ENCODE measurements at places on chromosomes 12 and 14. TPM values are rescaled to one million over a fixed set of nuclear protein-coding genes. Genes with fewer than 3 reads are reported as not detected.

ANKLE2 gene
- 61.6 TPM for total RNA-seq

DNA sequence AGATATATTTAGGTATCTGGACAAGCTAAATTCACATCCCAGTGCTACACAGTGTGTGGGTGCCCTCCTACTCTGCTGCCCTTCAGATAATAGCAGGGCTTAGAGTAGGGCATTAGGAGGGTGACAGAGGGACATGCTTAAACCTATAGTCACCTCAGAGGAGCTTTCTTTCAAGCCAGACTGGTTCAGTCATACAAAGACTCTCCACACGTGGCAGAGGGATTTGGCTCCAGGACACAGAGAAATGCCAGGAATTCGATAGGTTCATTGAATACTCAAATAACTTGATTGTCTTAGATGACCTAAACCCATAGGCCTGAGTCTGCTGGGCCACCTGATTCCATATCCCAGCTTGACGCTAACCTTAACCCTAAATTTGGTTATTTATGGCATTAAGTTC, 163.5 kb downstream of the TPH2 start:
- H3K27ac ChIP-seq: no peak overlapping the region
- H3K4me3 ChIP-seq: no peak overlapping the region
- no peaks in the 10 kb centered on the region for H3K36me3 ChIP-seq
- H3K27me3 ChIP-seq: no peaks in the 10 kb centered on the region
- DNase-seq: no peak

DNA sequence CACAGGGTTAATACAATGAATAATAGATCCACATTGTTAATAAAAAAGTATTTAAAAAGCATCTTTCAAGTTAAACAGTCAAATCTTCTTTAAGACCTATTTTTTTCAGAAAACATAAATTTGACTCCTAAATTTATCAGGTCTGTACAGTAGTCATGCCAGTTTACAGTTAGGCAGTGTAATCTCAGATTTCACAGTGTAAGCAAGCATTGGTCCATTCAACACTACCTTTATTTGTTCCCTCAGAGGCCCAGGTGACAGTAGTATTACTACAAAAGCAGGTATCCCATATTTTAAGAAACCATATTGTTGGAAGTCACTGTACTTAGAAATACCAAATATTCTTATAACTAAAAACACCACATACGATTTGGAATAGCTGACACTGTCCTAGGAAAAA, 6.1 kb downstream of the ATP2B1 start:
- no peak overlapping the region for H3K4me3 ChIP-seq
- H3K4me1 ChIP-seq: no peaks in the 10 kb centered on the region
- no peak for DNase-seq
- H3K27me3 ChIP-seq: no peaks in the 10 kb centered on the region

DNA sequence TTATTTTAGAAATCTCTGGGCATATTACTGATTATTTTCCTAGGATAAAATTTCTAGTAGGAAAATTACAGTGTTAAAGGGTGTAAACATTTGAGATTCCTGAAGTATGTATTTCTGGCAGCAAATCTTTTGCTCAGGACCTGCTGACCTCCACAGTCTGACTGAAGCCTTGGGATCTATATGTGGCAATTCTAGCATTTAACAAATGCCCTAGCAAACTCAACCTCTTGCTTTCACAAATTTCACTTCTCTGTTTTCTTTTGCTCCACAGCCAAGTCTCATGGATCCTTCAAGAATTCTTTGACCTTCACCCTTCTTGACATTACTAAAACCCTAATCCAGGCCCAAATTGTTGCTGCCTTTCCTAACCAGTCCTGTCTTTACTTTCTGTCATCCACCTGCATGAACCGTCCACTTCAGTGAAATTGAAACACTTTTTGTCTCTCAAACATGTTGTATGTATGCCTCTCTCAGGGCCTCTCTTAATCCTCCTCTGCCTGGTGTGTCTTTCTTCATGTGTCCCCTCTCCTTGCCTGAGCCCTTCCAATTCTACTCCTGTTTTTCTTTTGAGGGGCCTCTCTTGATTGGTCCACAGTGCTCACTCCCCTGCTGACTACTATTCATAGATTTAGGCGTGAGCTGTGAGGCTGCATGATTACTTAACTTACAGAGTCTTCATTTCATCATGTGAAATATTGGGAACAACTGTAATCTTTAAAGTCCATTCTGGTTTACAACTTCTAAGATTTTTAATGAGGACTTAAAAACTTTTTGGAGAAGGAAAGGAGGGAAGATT, 5.1 kb upstream of the DYRK4 start:
- DNase-seq: no peak
- peaks cover 3% of the 10 kb centered on the region for H3K4me1 ChIP-seq
- H3K27ac ChIP-seq: no peak overlapping the region
- H3K27me3 ChIP-seq: no peaks in the 10 kb centered on the region

SH2B3 gene
- total RNA-seq: 26.1 TPM

DNA sequence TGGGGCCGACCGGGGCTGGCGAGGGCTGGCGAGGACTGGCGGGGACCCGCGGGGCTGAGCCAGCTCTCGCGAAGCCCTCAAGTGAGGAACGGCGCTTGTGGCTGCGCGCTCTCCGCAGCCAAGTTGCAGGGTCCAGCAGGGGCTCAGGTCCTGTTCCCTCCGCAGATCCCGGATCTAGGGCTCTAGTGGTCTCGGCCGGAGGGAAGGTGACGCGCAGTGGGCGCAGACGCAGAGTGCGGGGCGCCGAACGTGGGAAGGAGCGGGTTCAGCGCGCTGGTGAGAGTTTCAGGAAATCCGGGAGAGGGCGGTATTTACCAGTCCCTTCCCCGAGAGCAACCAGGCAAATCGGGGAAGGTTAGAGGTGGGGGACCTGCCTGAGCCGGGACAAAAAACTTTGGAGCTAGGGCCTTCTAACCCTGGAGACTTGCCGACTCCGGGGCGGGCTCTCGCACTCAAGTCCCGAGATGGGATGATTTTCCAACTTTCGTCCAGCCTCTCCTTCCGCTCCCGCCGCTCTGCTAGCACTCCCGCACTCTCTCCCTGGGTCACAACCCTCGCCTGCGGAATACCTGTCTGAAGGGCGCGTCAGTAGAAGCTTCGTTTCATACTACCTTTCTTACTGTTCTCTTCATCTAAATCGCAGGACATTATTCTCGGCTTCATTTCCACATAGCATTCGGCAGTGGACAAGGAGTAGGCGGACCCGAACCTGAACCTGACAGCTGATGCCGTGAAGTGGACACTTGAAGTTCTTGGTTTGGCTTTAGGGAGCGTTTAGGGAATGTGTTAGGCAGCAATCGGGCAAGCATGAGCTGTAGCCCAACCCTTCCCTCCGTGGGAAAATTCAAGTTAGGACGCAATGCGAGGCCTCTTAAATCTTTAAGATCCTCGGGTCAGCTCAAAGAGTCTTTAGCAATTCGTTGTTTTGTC, 13.6 kb upstream of the PAX9 start:
- no peaks in the 10 kb centered on the region for H3K36me3 ChIP-seq
- no peak for DNase-seq
- no peak overlapping the region for H3K27ac ChIP-seq
- no peak overlapping the region for H3K4me3 ChIP-seq

DNA sequence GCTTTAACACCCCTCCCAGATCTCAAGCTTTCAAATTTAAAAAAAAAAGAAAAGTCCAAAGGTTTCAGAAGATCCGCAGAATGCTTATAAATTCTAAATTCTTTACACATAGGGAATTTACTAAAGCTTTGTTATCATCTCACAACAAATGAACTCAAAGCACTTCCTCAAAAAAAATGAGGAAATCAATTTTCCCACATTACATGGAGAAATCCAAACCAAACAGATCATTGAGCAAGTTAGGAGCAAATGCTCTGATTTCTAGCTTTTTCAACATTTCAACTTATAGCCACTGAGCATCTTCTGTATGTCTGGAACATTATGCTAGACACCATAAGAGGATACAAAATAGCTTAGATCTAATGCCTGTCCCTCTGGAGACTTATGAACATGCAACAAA, 161.0 kb downstream of the CEP128 start:
- no peaks in the 10 kb centered on the region for H3K4me1 ChIP-seq
- H3K4me3 ChIP-seq: no peak overlapping the region
- no peaks in the 10 kb centered on the region for H3K27me3 ChIP-seq
- no peak for DNase-seq

WSCD2 gene
- total RNA-seq: 0.25 TPM

ESRRB gene
- 0.23 TPM for total RNA-seq

DNA sequence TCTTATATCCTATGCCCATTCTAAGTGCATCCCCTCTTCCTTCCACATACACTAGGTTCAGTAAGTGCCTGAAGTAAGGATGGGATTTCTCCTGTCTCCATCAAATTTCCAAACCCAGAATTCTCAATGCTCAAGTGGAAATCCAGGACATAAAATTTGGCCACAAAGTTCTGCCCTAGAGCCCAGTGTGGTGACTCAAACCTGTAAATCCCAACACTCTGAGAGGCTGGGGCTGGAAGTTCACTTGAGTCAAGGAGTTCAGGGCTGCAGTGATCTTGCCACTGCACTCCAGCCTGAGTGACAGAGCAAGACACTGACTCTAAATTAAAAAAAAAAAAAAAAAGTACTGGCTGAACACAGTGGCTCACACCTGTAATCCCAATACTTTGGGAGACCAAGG, 4.5 kb upstream of the ARF3 start:
- no peak for DNase-seq
- no peaks in the 10 kb centered on the region for H3K36me3 ChIP-seq
- H3K27ac ChIP-seq: no peak overlapping the region
- no peak overlapping the region for H3K4me3 ChIP-seq
- peaks cover 5% of the 10 kb centered on the region for H3K4me1 ChIP-seq

REM2 gene
- 0.15 TPM for total RNA-seq

DNA sequence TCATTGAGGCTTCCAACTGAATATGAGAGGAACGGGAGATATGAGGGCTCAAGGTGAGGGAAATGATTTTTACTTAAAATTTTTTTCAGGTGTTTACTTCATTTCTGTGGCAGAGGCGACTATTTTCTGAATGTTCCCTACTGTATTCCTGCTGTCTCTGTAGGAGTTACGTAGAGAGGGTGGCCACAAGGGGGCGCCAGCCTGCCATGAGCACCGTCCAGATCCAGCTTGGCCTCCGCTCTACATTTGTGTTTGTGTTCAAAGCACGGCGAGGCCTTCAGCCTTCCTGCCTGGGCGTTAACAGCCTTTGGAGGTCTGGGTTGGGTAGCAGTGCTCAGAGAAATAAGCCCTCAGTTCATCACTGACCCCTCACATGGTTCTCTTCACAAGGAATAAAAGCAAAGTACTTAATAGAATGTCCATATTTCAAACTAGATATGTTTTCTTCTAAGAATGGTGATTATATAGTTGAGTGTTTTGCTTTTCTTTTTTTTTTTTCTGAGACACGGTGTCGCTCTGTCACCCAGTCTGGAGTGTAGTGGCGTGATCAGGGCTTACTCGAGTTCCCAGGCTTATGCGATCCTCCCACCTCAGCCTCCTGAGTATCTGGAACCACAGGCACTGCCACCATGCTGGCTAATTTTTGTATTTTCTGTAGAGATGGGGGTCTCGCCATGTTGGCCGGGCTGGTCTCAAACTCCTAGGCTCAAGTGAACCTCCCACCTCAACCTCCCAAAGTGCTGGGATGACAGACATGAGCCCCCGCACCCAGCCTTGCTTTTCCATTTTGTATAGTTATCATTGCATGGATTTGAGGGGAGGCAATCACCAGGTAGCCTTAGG, 22.3 kb downstream of the CKB start:
- no peaks in the 10 kb centered on the region for H3K27me3 ChIP-seq
- no peaks in the 10 kb centered on the region for H3K4me1 ChIP-seq
- peak; percentile 97 for DNase-seq
- H3K36me3 ChIP-seq: peaks cover 63% of the 10 kb centered on the region
- H3K27ac ChIP-seq: no peak overlapping the region
- no peak overlapping the region for H3K4me3 ChIP-seq

DNA sequence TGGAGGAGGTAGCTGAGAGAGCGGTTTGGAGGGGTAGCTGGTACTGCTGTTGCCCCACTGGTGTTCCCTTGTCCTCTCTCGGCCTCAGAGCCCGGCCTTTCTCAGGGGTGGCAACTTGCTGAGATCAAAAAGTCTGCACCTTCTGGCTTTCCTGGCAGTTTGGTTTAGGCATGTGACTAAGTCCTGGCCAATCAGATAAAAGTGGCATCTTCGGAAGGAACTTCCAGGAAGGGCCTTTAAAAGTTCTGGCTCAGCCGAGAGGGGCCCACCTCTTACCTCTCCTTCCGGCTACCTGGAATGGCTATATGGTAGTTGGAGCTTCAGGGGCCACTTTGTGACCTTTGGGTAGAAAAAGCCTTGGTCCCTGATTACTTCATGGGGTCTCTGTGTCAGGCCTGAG, 152.6 kb downstream of the GLT1D1 start:
- no peaks in the 10 kb centered on the region for H3K4me1 ChIP-seq
- H3K4me3 ChIP-seq: no peak overlapping the region
- no peaks in the 10 kb centered on the region for H3K27me3 ChIP-seq
- H3K27ac ChIP-seq: no peak overlapping the region
- H3K36me3 ChIP-seq: no peaks in the 10 kb centered on the region

- H3K36me3 ChIP-seq: no peaks in the 10 kb centered on the region
- no peaks in the 10 kb centered on the region for H3K4me1 ChIP-seq
- H3K4me3 ChIP-seq: no peak overlapping the region
- DNase-seq: no peak
- H3K27me3 ChIP-seq: no peaks in the 10 kb centered on the region
Measured at GRCh38 chr12:92185052-92185451, 39.4 kb upstream of the BTG1 start.

CD163L1 gene
- total RNA-seq: 1.1 TPM

GRCh38 chr14:44657696-44658388, 150.8 kb upstream of the FSCB start:
- H3K4me3 ChIP-seq: no peak overlapping the region
- DNase-seq: no peak
- no peak overlapping the region for H3K27ac ChIP-seq

GRCh38 chr12:89230376-89231315, 121.7 kb downstream of the DUSP6 start:
- no peaks in the 10 kb centered on the region for H3K4me1 ChIP-seq
- H3K36me3 ChIP-seq: no peaks in the 10 kb centered on the region
- H3K4me3 ChIP-seq: no peak overlapping the region
- no peaks in the 10 kb centered on the region for H3K27me3 ChIP-seq
- no peak for DNase-seq
- no peak overlapping the region for H3K27ac ChIP-seq

DNA sequence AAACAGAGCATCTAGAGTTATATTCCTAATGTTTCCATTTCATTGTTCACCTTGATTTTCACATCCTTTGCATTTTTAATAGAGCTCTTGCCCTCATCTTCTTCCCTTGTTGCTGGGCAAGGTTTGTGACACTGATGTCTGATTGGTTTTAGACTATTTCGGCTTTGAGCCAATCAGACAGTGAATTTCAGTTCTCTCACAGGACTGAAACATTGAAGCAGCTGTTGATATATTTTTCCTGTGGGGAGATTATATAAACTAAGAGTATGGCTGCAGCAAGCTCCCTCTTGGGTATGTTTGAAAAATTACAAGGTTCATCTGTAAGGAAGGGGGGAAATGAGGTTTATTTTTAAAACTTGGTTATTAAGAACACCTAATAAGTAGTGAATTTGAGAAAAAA, 51.2 kb downstream of the ATF7IP start:
- no peaks in the 10 kb centered on the region for H3K27me3 ChIP-seq
- no peaks in the 10 kb centered on the region for H3K36me3 ChIP-seq
- H3K4me1 ChIP-seq: peaks cover 51% of the 10 kb centered on the region
- DNase-seq: no peak
- no peak overlapping the region for H3K27ac ChIP-seq

TAS2R10 gene
- total RNA-seq: 5.7 TPM
